Astrocyte (in vitro differentiated cells and primary cell): ENCODE measurements at places on chromosomes 11 and 22.

GRCh38 chr22:31923136-31923535 lies 21.2 kb upstream of the YWHAH start:
- DNase-seq, result no peak

- no peak for DNase-seq
These were observed 89.5 kb upstream of the DDI1 start for GRCh38 chr11:103946793-103947545.

GRCh38 chr11:110059706-110060463 lies 33.3 kb upstream of the ZC3H12C start:
- peak; percentile 64 for DNase-seq

- DNase-seq, result no peak
These were observed 204.4 kb upstream of the ANO5 start for GRCh38 chr11:21988477-21988876.

DNA sequence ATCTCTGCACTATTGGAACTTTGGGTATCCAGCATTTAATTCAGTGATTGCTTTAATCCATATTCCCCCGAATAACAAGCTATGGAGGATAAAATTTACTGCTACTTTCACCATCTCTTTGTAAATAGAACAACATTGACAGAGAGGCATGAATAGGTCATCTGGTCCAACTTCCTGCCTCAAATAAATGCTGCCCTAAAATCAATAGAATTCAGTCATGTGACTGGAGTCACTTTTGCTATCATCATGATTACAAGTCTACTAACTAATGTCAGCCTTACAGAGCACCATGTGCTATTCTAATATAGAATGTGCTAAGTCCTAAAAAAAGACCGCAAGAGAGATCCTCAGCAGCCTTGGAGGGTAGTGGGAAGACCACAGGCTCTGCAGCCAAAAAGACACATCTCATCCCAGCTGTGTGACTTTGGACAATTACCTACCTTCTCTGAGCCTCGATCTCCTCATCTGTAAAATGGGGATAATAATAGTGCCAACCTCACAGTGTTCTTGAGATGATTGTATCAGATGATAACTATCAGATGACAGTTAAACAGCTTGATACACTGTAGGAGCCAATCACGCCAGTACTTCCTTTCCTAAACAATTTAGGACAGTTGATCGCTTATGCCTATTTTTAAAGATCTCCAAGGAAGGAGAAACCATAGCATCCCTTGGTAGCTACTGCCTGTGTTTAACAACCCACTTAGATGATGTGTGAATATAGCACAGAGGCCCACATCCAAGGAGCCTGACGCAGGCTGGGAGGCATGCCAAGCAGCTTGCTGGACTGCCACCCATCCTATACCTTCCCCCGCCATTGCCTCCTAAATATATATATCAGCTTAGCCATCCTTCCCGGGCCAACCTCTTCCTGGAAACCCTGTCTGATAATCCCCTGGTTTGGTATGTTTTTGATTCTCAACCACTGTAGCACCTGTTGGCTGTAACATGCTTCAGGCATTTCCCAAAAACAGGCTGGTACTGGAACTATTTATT lies 77.3 kb upstream of the PHF21A start:
- DNase-seq, result no peak

GRCh38 chr22:32994041-32994830 lies 63.9 kb downstream of the SYN3 start:
- DNase-seq, result no peak

GRCh38 chr22:48262596-48263430 lies 1500.4 kb downstream of the TBC1D22A start:
- DNase-seq, result no peak

GRCh38 chr11:124195189-124195734 lies 12.1 kb downstream of the OR10D3 start:
- DNase-seq, result peak; percentile 7

GRCh38 chr11:9530020-9530621 lies 43.3 kb upstream of the WEE1 start:
- DNase-seq, result no peak

- peak; percentile 63 for DNase-seq
These were observed 1.9 kb downstream of the LRP4 start for GRCh38 chr11:46916286-46917108.

- peak; percentile 69 for DNase-seq
These were observed 3.2 kb downstream of the JOSD1 start for GRCh38 chr22:38697425-38698089.

GRCh38 chr22:42819412-42820044 lies 37.5 kb downstream of the ARFGAP3 start:
- no peak for DNase-seq

DNA sequence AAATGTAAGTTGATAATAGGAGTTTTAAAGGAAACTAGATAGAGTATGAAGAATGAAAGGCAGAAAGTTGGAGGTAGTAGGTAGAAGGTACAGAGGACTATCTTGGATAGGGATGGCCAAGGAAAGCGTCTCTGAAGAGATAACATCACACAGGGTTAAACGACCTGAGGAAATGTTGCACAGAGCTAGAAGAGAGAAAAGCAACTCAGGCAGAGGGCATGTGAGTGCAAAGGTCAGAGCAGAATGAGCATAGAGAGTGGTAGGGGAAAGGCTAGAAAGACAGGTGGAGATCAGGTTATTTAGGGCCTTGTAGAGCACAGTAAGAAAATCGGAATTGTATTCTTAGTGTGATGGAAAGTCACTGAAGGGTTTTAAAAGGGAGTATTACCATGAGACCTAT lies 232.0 kb downstream of the SOX6 start:
- no peak for DNase-seq

DNA sequence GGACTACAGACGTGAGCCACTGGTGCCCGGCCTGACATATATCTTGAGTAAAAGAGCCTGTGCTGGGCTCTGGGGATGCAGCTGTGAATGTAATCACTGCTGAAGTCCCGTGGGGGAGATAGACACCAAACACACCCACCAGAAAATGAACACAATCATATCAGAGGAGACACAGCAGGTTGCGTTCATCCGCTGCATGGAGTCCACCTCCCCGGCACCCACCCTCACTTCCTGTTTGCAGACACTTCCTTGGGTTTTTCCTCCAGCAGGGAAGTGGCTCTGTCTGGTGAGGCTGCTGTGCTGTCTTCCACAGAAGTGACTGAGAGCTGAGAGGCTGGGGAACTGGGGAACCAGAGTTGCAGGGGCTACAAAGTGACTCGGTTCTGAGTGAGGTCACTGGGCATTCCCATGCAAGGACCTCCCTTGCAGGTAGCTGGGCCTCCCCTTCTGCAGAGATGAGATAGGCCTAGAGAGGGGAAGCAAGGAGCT lies 7.2 kb downstream of the MICALL1 start:
- no peak for DNase-seq

GRCh38 chr22:28856095-28856455 lies 27.3 kb upstream of the ZNRF3 start:
- DNase-seq, result no peak

- DNase-seq, result no peak
These were observed 28.3 kb upstream of the PARVB start for GRCh38 chr22:43995798-43996169.

DNA sequence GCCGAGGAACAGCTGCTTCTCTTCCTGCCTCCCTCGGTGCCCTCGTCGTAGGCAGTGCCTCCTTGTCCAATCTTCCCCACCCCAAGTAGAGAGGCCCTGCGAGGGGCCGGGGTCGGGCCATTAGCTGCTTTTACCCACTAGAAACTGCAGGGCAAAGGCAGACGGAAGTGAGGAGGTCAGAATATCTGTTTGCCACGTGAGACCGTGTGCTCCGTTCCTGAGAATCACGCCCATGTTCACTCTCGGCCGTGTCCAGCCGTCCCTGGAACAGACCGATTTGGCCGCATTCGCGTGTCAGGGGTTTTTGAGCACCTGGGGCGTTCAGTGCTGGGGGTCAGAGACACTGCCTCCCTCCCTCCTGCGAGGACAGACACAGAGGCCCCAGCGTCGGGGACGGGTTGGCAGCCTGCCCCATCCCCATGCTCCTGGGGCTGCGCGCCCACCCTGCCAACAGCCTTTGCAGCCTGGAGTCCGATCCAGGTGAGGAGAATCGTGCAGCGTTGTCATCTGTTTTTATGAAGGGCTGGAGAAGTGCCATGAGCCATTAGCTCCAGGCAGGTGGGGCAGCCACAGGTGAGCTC lies 982.2 kb downstream of the BRD1 start:
- no peak for DNase-seq

GRCh38 chr11:111913031-111913861 lies 712 bp downstream of the HSPB2 start:
- DNase-seq, result no peak

GRCh38 chr11:31060880-31061279 lies 308.7 kb downstream of the DCDC1 start:
- peak; percentile 43 for DNase-seq

GRCh38 chr22:49765951-49766350 lies 61.7 kb downstream of the BRD1 start:
- no peak for DNase-seq

DNA sequence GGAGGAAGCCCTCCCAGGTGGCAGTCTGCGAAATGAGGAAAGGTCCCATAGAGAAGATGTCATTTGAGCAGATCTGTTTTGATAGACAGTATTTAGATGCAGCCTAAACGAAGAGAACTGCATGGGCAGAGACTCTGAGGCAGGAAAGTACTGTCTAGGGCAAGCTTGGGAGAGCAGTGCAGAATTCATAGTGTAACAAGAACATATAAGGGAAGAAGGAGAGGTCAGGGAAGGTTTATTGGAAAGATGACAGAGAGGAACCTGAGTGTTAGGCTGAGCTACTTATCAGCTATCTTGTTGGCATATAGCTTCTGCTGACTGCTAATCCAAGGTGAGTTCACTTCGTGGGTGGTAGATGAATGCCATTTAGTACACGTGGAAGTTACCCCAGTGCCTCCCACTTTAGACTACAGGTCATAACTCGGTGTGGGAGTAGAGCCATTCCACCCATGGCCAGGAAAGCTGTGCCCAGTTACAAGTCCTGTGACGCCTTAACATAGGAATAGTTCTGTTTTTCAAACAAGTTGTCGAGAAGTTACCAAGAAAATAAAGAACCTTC lies 99.5 kb downstream of the DBX1 start:
- DNase-seq, result no peak

DNA sequence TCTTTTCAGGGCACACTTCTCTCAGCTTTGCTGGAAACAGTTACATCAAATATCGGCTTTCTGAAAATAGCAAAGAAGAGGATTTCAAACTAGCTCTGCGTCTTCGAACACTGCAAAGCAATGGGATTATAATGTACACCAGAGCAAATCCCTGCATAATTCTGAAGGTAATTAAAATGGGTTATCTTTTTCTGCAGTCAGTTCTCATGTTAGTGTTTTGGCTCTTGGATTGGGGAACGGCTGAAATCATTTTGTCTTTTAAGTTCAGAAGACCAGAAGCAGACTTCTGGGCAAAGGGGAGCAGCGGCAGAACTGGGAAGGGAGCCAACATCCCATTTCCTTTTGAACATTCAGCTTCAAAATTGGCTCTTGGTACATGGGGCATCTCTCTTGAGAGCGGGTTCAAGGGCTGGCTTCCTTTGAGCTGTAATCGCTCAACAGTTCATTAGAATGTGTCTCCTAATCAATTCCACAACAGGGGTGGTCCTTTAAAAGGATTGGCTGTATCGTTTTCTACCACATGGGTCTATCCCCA lies 110.2 kb upstream of the MTNR1B start:
- no peak for DNase-seq

GRCh38 chr22:28894807-28895206 lies 11.4 kb downstream of the ZNRF3 start:
- no peak for DNase-seq

GRCh38 chr11:35362521-35362980 lies 56.8 kb downstream of the SLC1A2 start:
- no peak for DNase-seq

GRCh38 chr22:24183321-24184031 lies 2.2 kb downstream of the SUSD2 start:
- DNase-seq, result no peak

- DNase-seq, result no peak
These were observed 64.1 kb downstream of the SLC1A2 start for GRCh38 chr11:35355102-35355749.

DNA sequence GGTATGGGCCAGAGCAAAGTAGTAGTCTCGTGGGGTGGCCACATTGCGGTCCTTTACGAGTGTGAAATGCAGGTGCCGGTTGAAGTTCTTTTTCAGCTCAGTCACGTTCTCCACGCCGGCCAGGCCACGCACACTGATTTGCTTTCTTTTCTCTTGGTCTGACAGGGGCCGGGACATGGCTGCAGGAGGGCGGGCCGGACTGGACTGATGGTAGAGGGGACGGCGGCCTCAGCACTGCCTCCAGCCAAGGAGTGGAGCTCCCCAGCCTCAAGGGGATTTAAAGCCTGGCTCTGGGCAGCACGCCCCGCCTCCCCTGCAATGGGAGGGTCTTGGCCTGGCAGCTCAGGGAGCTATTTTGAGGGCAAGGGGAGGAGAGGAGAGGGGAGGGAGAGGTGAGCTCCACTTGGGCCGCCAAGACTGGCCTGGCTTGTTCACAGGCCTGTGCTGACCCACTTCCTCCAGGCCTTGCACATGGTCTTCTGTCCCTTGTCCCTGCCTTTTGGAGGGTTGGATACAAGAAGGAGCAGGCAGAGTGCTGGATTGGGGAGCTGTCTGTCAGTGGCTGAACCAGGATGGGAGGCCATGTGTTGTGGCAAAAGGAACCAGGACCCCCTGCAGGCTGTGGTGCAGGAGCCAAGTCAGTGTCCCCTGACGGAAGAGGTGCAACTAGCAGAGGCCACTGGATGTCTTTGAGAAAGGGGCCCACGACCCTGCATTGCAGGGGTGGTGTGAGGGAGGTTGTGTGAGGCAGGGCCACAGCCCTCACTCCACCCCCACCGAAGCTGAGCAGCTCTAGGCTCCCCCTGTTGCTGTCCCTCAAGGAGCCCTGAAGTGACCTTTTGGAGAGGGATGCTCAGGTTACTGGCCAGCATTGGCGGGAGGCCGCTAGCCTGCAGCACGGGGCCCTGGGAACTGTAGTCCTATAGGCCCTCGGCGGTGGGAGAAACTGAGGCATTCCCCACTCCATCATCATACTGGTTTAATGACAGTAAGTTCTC lies at the start of gene PYGM:
PYGM (minus strand) TSS at position 253 of the 998 bp plus-strand sequence; CDS start at position 177, 76 bp downstream.
- no peak for DNase-seq

DNA sequence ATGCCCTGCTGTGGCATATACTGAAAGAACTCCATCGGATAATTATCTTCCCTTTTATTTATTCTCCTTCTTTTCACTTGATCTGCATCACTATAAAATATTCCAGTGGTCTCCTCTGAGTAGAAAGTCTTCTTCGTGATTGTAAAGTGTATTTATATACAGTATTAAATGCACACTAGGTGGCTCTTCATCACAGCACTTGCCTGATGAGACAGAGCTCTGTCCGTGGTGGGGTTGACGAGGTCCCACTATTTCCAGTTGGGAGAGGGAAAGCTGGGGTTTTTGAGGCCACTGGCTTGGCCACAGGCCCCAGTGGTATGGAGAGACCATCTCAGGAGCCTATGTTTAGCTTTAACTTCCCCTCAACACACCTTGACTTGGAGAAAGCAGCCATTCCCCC lies 31.6 kb upstream of the ZBTB16 start:
- no peak for DNase-seq
